Kidney capillary endothelial cell (primary cell): ENCODE measurements at places on chromosomes 2 and 18.

DNA sequence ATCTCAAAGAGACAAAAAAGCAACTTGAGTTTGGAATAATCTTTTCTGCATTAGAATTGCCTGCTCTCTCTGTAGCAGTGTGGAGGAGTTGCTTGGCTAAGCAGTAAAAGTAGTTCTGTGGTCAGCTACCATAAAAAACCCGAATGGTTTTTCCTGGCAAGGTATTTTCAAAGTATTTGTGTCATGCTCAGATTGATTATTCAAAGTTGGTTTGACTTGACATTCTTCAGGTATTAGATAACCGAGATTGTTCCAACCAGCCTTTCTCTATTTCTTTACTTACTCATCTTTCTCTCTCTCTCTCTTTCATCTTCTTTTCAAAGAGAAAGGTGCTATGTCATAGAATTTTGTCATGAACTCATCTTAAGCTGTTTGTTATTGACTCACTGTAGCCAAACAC, 404.9 kb downstream of the CPS1 start:
- DNase-seq, result no peak

- DNase-seq, result peak; percentile 11
These were observed 1.4 kb downstream of the LAMA1 start for GRCh38 chr18:7116001-7116730.

- DNase-seq, result peak; percentile 78
These were observed 54.7 kb downstream of the SPRED2 start for GRCh38 chr2:65377556-65378192.

DNA sequence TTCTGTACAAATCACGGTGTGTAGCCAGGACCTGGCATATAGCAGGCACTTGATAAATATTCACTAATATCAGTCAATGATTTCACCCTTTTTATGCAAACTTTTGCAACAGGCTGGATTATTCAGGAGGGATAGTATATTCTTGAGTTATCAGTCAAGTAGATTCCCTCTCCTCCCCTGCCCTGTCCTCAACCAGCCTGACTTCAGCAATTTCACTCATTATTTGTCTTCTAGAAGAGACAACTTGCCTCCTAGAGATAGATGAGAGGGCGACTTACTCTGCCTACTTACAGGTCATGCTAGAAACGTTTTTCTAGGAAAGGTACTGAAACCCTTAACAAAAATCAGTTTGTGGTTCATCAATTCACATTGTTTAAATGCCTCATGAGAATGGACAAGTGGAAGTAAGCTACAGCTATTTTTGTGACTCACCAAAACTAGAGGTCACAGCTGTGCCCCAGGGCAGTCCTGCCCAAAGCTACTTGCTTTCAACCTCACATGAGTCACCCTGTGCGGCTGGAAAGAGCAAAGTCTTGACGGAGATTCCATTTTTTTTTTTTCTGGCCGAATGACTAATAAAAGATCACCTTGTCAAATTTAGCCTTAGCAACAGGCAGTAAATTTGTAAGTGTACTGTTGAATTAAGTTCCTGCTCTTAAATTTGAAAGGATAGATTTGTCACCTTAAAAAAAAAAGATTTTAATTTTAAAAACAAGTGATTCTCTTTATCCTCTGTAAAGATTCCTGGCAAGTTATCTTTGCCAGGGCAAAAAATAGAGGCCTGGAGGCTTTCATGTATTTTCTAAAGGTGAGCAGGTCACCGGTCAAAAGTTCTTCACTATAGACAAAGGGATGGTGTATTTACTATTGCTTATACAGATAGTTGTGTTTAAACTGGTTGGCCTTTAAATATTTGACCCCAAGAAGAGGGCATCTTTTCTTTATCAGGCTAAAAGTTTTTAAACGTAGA, 109.0 kb upstream of the SLC35G4 start:
- peak; percentile 89 for DNase-seq

DNA sequence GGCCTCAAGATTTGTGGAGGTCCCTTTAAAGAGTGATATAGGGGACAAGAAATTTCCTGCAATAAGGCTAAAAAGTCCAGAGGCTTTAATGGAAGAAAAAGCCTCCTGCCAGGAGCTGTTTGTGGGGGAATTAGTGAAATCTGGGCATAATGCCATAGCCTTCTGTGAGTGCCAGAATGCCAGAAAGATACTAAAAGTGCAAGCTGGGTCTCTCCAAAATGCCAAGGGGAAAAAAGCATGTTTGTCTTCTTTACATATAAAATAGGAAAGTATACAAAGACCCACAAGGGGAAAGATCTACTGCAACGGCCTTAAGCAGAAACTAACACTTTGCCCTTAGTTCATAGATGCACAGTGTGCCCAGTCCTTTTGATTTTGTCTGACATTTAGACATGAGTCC, 647.7 kb upstream of the ZNF804A start:
- DNase-seq, result no peak

- no peak for DNase-seq
These were observed 558.7 kb upstream of the TNP1 start for GRCh38 chr2:217418544-217418943.

GRCh38 chr18:49352321-49352720, 108.1 kb downstream of the DYM start:
- DNase-seq, result no peak

DNA sequence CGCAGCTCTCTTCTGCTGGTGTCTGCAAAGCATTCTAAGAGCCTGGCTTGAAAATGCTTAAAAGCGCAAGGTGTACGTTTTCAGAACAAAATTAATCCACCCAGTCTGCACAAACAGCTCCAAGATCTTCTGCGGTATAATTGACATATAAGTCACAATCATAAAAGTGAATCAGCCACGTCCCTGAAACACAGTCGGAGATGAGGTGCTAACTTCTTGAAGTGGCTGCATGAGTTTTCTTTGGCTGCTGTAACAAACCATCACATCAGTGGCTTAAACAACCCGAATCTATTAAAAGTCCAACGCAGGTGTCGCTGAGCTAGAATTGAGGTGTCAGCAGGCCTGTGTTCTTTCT, 32.6 kb downstream of the ARL4C start:
- no peak for DNase-seq

- no peak for DNase-seq
These were observed 18.1 kb upstream of the E2F6 start for GRCh38 chr2:11483806-11484617.

GRCh38 chr2:186917866-186918265, 68.9 kb upstream of the ZSWIM2 start:
- DNase-seq, result no peak

DNA sequence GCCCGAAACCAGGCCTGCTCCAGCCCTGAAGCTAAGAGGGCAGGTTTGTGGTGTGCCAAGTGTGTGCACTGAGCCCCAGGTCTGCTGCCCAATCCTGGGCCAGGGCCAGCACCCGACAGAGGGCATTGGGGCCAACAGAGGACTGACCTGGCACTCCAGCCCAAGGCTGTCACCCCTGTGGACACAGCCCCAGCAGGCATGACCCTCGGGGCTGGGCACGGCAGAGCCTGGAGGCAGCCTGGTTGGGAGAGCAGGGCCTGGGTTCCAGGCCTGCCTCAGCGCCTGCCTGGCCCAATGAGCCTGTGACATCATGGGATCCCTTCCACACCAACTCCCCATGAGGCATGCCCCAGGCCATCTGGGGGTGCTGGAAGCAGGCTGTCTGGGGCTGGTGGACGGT, 10.8 kb upstream of the SNED1 start:
- no peak for DNase-seq
